ENCODE measurements at places on chromosomes 11 and 22. TPM values are rescaled to one million over a fixed set of nuclear protein-coding genes. Genes with fewer than 3 reads are reported as not detected.

DNA sequence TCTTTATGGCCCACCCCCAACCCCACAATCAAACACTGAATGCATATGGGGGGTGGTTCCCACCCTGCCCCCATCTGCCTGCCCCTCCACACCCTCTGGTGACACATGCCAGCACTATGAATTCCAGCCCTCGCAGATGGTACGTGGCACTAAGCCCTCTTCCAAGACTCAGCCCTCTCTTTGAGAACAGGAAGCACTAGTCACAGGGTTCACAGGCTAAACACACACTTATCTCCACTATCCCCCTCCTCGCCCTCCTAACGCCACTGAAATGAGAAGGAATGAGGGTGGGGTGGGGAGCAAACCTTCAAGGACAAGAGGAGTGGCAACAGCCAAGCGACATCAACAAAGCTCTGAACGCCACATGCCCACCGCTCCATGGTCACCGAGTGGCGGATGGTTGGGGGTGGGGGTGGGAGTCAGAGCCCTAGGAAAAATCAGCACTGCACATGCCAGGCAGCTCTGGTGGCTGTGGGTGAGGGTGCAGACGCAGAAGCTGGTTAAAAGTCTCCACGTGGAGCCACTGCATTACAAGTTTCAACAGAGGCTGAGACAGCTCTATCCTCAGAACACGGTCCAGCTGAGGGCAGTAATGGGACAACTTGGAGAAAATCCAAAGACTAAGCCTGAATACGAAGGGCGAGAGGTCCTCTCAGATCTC is 33.6 kb downstream of the TMEM184B start:
- DNase-seq: no peak

DNA sequence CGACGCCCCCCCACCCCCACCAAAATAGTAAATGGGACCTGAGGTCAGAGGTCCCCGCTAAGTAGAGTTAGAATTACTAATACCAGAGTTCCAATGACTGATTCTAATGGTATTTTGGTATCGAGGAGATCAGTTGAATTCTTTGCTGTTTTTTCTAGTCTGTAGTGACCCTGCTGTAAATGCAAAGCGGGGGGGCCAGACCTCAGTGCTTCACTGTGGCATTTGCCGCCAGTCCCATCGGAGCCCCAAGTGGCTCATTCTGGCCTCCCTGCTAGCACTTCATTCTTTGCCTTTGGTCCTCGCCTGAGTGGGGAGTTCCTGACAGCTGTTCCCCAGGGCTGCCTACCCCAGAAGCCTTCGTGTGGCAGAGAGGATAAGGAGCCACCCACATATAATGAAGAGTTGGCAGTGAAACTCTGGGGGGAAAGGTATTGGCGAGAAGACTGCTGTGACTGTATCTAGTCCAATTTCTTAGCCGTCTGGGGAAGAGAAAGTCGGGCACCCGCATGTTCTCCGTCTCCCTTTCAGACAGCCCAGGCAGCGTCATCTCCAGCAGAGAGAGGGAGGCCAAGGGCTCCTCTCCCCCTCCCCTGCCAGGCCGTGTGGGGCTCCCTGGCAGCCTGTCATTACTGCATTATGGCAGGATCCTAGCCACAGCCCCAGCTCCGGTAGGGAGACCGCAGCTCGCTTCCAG is 19.4 kb upstream of the CABP7 start:
- DNase-seq: no peak

The FOLR1 gene
- polyA plus RNA-seq: 297 TPM

The PANX3 gene
- not detected for polyA plus RNA-seq

The LDLRAD3 gene
- 1.2 TPM for polyA plus RNA-seq

DNA sequence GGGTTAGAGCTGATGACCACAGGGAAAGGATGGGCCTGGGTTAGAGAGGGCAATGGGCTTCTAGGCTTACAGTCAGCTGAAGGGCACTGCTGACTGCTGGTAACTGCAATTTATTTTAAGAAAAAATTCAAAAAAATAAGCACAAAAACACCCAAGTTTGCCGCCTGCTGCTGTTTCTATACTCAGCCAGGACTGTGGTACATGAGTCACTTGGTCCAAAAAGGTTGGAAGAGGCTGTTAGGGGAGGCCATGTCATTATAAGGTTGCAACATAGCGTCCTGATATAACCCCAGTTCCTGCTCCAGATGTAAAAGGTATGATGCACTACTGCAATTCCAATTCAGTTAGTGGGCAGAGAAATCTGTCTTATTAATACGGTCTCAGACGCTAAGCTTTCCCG is 98.9 kb downstream of the ETS1 start:
- DNase-seq: no peak

The RAD9A gene
- 16.4 TPM for polyA plus RNA-seq

The CTSF gene
- 80.4 TPM for polyA plus RNA-seq

All from kidney (tissue), 22 donors.